CD4-positive, alpha-beta T cell (primary cell): ENCODE measurements at places on chromosomes 16 and 17. TPM values are rescaled to one million over a fixed set of nuclear protein-coding genes. Genes with fewer than 3 reads are reported as not detected.
A peak's percentile ranks its signal among the peaks of the same experiment; 100 is the strongest.

The ALOXE3 gene
- 0.81 TPM for total RNA-seq

GRCh38 chr17:41339571-41340172 is 11.0 kb downstream of the KRT33A start:
- no peaks in the 10 kb centered on the region for H3K36me3 ChIP-seq
- H3K27ac ChIP-seq: peak overlapping the region; percentile 87
- DNase-seq: no peak
- H3K4me3 ChIP-seq: no peak overlapping the region

- no peak overlapping the region for H3K4me3 ChIP-seq
- no peaks in the 10 kb centered on the region for H3K4me1 ChIP-seq
- H3K27me3 ChIP-seq: no peaks in the 10 kb centered on the region
- DNase-seq: peak; percentile 56
- H3K27ac ChIP-seq: no peak overlapping the region
- no peaks in the 10 kb centered on the region for H3K36me3 ChIP-seq
Observed at GRCh38 chr17:73969956-73970355, 233.5 kb upstream of the RPL38 start.

DNA sequence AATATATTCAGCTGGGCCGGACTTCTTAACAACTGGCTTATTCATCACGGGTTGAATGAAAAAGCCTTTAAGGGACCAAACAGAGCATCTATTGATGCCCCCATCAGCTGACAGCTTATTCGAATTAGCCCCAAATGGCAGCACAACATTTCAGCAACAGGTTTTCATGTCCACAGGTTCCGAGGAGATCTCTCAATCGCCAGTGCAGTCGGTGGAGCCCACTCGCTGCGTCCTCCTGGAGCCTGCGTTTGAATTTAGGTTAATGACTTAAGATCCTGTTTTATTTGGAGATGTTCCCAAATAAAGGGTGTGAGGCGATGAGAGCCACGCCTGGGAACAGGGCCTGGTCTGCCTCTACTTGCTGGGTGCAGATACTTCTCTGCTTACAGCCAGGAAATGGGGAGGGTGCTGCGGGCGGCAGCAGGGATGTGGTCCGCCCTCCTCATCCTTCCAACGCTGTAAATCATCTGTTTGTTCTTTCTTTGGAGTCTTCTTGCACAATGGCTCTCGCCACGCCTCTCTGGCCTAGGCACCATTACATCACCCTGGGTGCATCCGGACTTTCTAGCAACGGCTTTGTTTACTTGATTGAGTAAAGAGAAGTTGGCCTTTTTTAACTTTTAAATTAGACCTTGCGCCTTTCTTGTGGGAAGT is 22.6 kb downstream of the NDE1 start:
- peaks cover 44% of the 10 kb centered on the region for H3K36me3 ChIP-seq
- no peaks in the 10 kb centered on the region for H3K27me3 ChIP-seq
- peak overlapping the region; percentile 26 for H3K4me3 ChIP-seq
- H3K27ac ChIP-seq: peak overlapping the region; percentile 96

- no peaks in the 10 kb centered on the region for H3K36me3 ChIP-seq
- DNase-seq: peak; percentile 24
- peaks cover 3% of the 10 kb centered on the region for H3K27me3 ChIP-seq
Observed at GRCh38 chr16:71537643-71538042, 11.4 kb downstream of the CHST4 start.

DNA sequence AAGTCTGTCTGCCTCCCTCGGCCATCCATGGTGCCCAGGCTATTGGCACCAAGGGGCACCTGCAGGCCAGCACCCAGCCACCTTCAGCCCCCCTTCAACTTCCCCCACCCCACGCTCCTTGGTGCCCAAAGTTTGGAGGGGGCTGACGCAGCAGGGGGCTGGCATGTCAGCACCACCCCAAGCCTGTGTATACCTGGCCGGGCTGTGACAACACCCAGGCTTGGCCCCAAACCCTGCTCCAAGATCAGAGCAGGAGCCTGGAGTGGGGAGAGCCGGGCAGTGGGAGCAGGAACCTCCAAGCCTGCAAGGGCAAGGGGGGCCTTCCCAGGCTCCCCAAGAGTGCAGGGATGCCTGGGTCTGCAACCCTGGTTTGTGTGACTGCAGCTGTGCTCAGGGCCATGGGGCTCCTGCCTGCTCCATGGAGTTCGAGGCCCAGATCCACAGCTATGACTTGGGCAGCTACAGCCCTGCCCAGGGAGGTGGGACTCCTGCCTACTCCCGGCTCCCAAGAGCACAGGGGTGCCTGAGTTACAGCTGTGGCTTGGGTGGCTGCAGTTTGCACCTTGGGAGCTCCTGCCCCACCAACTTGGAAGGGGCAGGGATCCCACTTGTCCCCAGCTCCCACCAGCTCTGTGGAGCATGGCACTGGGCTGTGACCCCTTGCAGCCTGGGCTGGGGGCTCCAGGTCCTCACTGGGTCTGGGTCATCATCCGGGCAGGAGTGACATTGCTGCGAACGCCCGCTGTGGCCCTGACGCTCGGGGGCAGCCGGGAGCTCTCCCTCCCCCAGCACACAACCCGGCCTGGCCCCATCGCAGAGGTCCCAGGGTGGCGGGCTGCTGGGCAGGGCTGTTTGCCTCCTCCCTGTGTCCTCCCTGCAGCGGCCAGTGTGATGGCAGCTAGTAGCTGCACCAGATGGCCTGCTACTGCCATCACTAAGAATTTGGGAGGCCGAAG is 175.5 kb upstream of the SDK2 start:
- no peak overlapping the region for H3K4me3 ChIP-seq
- peaks cover 27% of the 10 kb centered on the region for H3K4me1 ChIP-seq
- H3K36me3 ChIP-seq: no peaks in the 10 kb centered on the region

- no peaks in the 10 kb centered on the region for H3K27me3 ChIP-seq
- H3K4me1 ChIP-seq: peaks cover 69% of the 10 kb centered on the region
- DNase-seq: peak; percentile 61
Observed at GRCh38 chr16:353404-354290, 1.1 kb upstream of the AXIN1 start.

- H3K4me3 ChIP-seq: no peak overlapping the region
- DNase-seq: no peak
- H3K27me3 ChIP-seq: no peaks in the 10 kb centered on the region
- H3K36me3 ChIP-seq: no peaks in the 10 kb centered on the region
Observed at GRCh38 chr17:68963958-68964357, 8.8 kb upstream of the ABCA8 start.

The GPT2 gene
- total RNA-seq: 0.47 TPM

DNA sequence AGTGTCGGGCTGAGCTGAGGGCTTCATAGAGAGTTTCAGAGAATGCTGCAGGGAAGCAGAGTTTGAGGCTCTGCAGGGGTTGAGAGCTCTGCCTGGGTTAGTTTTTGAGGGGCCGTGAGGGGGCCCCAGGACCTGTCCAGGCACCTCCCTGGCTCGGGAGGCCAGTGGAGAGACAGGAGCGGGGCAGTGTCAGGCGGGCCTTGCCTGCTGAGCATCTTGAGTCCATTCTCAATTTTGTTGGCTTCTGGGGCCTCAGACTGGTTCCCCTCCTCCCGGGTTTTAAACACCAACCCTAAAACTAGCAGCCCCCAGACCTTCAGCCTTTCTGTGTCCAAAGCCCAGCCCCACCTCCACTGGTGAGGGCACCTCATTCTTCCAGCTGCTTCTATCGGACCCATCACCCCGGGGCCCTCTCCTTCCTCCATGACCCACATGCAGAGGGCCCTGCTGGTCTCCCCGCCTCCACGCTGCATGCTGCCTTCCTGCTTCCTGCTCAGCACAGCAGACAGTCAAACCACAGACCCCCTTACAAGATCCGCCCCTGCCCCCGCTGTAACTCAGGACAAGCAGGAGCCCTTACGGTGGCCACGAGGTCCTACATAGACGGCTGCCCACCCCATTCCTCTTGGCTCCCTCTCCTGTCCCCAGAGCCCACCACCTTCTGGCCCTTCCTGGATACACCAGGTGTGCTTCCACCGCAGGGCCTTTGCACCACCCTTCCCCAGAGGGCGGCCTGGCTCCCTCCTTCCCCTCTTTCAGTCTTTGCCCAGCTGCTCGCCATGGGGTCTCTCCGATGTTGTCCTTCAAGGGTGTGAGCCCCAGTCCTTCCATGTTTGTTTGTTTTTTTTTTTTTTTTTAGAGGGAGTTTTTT is 3.8 kb downstream of the RNF213 start:
- no peaks in the 10 kb centered on the region for H3K27me3 ChIP-seq
- peak overlapping the region; percentile 97 for H3K4me3 ChIP-seq
- H3K4me1 ChIP-seq: peaks cover 85% of the 10 kb centered on the region
- peak overlapping the region; percentile 72 for H3K27ac ChIP-seq
- DNase-seq: peak; percentile 76

DNA sequence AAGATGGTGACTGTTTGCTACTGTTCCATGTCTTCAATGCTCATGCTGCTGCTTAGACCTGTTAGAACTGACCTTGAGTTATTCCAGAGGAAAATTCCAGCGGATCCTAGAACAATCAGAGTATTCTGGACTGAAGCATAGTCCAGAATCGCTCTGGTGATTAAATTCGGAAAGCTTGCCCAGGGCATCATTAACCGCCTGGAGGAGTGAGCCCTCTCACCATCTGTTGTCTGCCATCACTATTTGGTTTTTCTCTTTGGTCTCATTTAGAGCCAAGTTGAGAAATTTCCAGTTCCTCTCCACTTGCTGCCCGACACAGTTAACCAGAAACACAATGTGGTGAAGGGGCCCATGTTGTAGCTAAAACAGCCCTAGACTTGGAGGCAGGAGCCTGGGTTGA is 104.1 kb downstream of the BMERB1 start:
- H3K27ac ChIP-seq: no peak overlapping the region
- no peaks in the 10 kb centered on the region for H3K4me1 ChIP-seq
- H3K4me3 ChIP-seq: no peak overlapping the region
- H3K36me3 ChIP-seq: no peaks in the 10 kb centered on the region

DNA sequence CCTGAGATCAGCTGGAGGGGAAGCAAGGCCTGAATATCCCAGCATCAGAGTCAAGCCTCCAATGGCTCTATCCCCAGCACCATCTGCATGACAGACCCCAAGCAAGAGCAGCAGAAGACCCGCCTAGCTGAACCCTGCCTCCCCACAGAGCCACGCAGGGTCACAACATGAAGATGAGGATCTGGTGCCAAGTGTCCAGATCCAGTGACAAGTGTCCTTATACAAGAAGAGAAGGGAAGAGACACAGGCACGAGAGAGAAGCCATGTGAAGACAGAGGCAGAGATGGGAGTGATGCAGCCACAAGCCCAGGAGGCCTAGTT is 28.9 kb downstream of the TNFRSF13B start:
- no peak overlapping the region for H3K27ac ChIP-seq
- no peaks in the 10 kb centered on the region for H3K4me1 ChIP-seq
- DNase-seq: no peak
- H3K4me3 ChIP-seq: no peak overlapping the region

DNA sequence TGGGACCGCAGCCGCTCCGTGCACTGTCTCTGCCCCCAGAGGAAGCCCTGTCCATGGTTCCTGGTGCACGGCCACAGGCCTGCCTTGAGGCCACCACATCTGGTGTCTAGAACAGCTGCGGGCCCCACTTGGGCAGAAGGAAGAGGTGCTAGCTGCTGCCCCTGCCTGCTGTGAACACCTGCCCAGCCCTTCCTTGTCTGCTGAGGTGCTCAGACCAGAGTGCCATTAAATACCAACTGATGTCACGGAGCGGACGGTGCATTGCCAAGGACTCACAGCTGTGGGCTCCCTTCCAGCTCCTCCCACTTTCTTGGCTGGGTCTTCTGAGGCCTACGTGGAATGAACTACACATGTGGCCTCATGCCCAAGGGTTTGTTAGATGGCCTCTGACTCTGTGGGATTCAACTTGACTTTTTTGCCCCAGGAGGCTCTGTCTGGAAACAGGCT is 146.1 kb downstream of the RAB11FIP4 start:
- peaks cover 2% of the 10 kb centered on the region for H3K36me3 ChIP-seq
- DNase-seq: no peak
- H3K4me3 ChIP-seq: no peak overlapping the region
- no peaks in the 10 kb centered on the region for H3K27me3 ChIP-seq

DNA sequence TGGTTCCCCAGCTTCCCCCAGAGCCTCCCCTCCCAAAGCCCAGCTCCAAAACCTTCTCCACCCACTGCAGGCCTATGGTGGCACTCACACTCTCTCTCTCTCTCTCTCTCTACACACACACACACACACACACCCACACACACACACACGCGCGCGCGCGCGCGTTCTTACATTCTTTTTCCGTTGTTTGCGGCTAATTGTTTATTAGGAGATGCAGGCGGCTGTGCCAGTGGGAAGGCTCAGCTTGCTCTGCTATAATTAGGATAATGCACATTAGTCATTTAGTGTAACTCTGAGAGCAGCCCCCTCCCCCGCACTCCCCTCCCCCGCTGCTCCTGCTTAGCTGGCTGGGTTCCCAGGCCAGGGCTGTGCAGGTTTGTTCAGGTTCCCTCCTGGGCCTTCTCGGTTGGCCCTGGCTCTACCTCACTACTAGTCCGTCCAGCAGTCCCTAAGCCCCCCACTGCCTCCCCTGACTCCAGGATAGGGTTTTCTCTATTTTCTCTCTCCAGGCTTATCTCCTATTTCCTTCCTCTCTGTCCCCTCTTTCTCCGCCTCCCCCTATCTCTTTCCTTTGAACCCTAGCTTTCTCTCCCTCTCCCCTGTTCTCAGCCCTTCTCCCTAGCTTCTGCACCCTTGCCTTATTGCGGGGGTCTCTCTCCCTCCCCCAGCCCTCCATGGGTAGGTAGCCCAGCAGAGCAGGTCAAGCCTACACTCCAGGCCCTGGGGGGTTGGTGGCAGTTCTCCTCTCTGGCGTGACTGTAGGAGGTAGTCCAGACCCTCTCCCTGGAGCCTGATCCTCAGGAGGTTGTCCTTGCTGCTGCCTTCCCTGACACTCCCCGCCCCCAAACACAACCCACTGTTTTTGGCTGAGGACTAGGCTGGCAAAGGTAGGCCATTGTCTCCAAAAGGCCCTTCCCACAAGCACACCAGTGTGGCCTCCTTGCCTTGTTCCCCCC is 34.0 kb downstream of the TMEM132E start:
- no peak overlapping the region for H3K4me3 ChIP-seq
- no peaks in the 10 kb centered on the region for H3K4me1 ChIP-seq
- H3K27ac ChIP-seq: no peak overlapping the region

DNA sequence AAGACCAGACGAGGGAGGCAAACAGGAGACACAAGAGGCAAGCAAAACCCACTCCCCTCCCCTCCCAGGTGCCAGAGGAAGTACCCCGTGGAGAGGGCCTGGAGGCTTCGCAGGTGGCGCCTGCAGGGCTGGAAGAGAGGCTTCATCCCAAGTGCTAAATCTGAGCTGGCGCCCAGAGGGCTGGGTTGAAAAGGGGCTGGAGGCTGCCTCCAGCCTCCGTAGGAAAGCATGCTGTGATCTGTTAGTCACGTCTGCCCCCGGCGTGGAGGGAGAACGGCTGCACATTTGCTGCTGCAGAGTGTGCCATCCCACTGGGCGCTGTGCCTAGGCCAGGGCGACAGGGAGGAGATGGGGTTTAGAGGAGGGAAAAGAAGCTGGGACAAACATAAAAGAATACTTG is 16.9 kb downstream of the RPH3AL start:
- H3K4me3 ChIP-seq: peak overlapping the region; percentile 5
- peak overlapping the region; percentile 22 for H3K27ac ChIP-seq
- no peak for DNase-seq

GRCh38 chr16:15807603-15808009 is 49.2 kb downstream of the MYH11 start:
- H3K36me3 ChIP-seq: no peaks in the 10 kb centered on the region
- H3K27me3 ChIP-seq: peaks cover 19% of the 10 kb centered on the region
- H3K4me1 ChIP-seq: no peaks in the 10 kb centered on the region

The TSC2 gene
- total RNA-seq: 85.0 TPM

The ENPP7 gene
- not detected for total RNA-seq
